H9 (cell line): ENCODE measurements at places on chromosomes 4 and X. TPM values are rescaled to one million over a fixed set of nuclear protein-coding genes. Genes with fewer than 3 reads are reported as not detected.

- H3K27me3 ChIP-seq, result peaks cover 56% of the 10 kb centered on the region
- no peak overlapping the region for H3K27ac ChIP-seq
- peaks cover 12% of the 10 kb centered on the region; the same call in 1 of the 2 replicates for H3K4me1 ChIP-seq
- H3K36me3 ChIP-seq, result no peaks in the 10 kb centered on the region
- peak overlapping the region; percentile 46 for H3K4me3 ChIP-seq
- DNase-seq, result peak; percentile 34
These were observed 17.7 kb upstream of the ZIC3 start for GRCh38 chrX:137548261-137548660.

DNA sequence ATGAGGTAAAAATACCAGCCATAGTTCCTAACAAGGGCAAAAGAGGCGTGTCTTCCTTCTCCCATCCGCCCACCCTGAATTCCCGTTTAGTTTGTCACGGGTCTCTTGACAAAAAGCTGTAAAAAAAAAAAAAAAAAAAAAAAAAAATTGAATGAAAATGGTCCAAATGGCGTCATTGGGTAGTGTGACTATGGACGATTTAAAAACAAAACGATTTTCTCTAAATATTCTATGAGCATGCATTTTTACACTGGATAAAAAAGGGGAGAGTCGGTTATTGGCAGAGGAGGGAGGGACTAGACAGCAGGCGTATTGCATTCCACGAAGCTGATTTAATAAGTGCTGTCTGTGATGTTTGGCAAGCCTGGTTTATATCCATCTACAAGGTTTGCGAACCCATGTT lies at the start of gene FAM133A:
Gene FAM133A (plus strand): TSS at position 338 of the 403 bp plus-strand sequence. CDS start 35,214 bp downstream, outside the sequence.
- no peak within 1 kb of the TSS for H3K27ac ChIP-seq
- peaks cover 4% of the 10 kb centered on the region; the same call in 1 of the 3 replicates for H3K36me3 ChIP-seq
- no peaks in the 10 kb centered on the region for H3K4me1 ChIP-seq
- peak within 1 kb of the TSS; percentile 99 for H3K4me3 ChIP-seq
- no peaks in the 10 kb centered on the region for H3K27me3 ChIP-seq

DNA sequence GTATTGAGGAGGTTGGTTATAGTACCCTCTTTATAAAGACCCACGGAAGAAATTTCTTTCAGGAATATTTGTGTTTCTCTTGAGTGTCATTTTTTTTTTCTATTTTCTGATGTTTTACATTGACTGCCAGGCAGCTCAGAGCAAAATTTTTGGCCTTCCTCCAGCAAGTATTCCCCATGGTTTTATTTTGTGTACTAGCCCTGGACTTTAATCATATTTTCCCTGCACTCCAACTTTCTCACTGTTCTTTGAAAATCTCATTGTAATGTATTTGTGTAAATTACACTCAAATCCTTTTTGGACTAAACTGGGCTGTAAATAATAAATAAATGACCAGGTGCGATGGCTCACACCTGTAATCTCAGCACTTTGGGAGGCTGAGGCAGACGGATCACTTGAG lies 45.6 kb upstream of the USP46 start:
- H3K27ac ChIP-seq, result no peak overlapping the region
- H3K4me1 ChIP-seq, result no peaks in the 10 kb centered on the region
- no peaks in the 10 kb centered on the region for H3K27me3 ChIP-seq
- no peak overlapping the region for H3K4me3 ChIP-seq
- DNase-seq, result no peak

DNA sequence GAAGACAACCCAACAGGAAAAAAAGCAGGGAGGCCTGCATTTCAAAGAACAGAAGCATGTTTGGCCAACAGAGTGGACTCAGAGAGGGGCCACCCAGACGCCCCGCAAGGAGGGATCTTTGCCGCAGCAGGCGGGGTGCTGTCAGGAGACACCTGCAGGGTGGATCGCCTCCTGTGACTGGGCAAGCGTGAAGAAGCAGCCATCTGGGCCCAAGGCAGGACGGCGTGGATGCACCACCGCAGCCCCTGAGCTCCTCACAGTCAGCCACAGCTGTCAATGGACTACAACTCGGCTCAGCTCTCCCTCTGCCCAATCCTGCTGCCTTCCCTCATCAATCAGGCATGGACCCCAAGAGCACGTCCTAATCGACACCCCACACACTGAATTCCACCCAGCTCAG lies 32.0 kb upstream of the MAN2B2 start:
- H3K36me3 ChIP-seq, result no peaks in the 10 kb centered on the region; the same call in 2 of the 3 replicates
- H3K4me3 ChIP-seq, result no peak overlapping the region
- H3K27me3 ChIP-seq, result no peaks in the 10 kb centered on the region
- DNase-seq, result no peak

GRCh38 chr4:15003891-15004738 lies 1.8 kb downstream of the CPEB2 start:
- peak overlapping the region; percentile 75 for H3K4me3 ChIP-seq
- no peak overlapping the region for H3K27ac ChIP-seq
- peak; percentile 38 for DNase-seq
- H3K4me1 ChIP-seq, result no peaks in the 10 kb centered on the region; the same call in 1 of the 2 replicates

DNA sequence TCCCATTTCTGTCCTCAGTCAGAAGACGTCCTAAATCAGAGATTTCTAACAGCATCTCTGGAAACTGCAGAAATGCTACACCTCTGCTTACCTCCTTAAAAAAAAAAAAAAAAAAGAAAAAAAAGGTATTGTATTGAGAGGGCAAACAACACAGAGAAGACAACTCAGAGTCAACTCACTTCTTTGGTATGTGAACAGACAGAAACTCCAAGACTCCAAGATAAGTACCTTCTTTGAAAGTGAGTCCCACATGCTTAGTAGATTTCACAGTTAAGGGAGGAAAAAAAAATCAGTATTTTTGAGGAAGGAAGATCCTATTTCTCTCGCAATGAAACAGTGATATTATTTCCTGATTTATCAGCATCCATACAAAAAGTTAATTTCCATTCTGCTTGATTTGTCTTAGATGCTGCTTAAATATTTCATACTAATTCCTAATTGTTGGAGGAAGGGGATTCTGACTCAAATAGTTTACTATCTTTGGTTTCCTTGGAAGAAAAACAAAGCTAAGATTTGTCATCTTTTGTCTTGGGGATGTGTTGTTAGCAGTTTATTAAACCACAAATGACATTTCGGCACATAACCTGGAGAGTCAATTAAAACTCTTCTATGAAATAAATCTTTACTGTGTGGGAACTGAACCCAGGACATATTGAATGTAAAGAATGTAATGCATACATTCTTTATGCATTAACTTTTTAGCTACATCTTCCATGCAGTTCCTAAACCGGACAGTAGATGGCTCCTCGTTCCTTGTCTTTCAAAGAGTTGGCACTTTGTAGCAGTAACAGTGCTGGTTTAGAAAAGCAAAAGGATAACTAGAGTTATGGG lies 4.7 kb downstream of the RASGEF1B start:
- H3K4me1 ChIP-seq, result no peaks in the 10 kb centered on the region; the same call in 1 of the 2 replicates
- H3K27ac ChIP-seq, result no peak overlapping the region
- H3K27me3 ChIP-seq, result peaks cover 8% of the 10 kb centered on the region; the same call in 1 of the 2 replicates
- peak; percentile 47 for DNase-seq
- H3K36me3 ChIP-seq, result no peaks in the 10 kb centered on the region
- no peak overlapping the region for H3K4me3 ChIP-seq

GRCh38 chr4:119229908-119230687 lies 17.6 kb downstream of the USP53 start:
- no peak overlapping the region for H3K27ac ChIP-seq
- no peak overlapping the region for H3K4me3 ChIP-seq
- no peaks in the 10 kb centered on the region for H3K4me1 ChIP-seq
- no peaks in the 10 kb centered on the region for H3K27me3 ChIP-seq
- H3K36me3 ChIP-seq, result no peaks in the 10 kb centered on the region
- DNase-seq, result no peak

The MGST2 gene
- total RNA-seq, result 6.4 and 6.5 TPM in 2 replicates

The IL3RA gene
- total RNA-seq, result 0.24 TPM in 1 of 2 replicates, not detected in the other

- H3K4me1 ChIP-seq, result no peaks in the 10 kb centered on the region; the same call in 1 of the 2 replicates
- no peaks in the 10 kb centered on the region for H3K36me3 ChIP-seq
- H3K4me3 ChIP-seq, result no peak overlapping the region
- H3K27ac ChIP-seq, result no peak overlapping the region
- H3K27me3 ChIP-seq, result no peaks in the 10 kb centered on the region
These were observed 67.5 kb downstream of the PPEF2 start for GRCh38 chr4:75834772-75835154.

DNA sequence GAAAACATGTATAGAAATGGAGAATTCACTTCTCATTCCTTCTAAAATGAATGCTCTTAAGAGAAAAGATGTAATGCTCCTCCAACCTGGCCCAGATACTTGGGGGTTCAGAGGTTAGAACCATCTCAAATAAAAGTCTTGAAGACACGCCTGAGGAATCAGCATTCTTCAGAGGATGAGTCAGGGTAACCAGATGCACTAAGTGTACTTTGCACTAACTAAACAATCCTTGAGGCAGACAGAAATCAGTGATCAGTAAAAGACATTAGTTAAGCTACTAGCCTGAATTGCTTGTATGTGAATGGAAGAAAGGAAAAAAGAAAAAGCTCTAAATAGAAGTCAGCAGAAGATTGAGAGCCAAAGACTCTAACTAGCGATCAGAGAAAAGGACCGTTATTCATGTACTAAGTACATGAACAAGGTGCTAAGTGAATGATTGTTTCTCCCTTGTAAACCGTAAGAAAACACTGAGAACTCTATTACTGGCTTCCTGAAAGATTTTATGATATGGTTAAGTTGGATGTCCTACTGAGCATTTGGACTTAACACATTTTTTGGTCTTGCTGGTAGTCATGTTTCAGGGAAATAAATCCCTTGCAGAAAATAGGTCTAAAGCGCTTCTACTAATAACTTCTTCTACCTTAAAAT lies 738.3 kb downstream of the STPG2 start:
- no peaks in the 10 kb centered on the region for H3K4me1 ChIP-seq
- no peak for DNase-seq
- no peaks in the 10 kb centered on the region for H3K27me3 ChIP-seq
- peaks cover 4% of the 10 kb centered on the region for H3K36me3 ChIP-seq

The SHROOM4 gene
- 1.9 and 2.1 TPM in 2 replicates for total RNA-seq

The CCDC158 gene
- 0.09 TPM in 1 of 2 replicates, not detected in the other for total RNA-seq

The KDR gene
- total RNA-seq, result 48.2 and 51.4 TPM in 2 replicates

DNA sequence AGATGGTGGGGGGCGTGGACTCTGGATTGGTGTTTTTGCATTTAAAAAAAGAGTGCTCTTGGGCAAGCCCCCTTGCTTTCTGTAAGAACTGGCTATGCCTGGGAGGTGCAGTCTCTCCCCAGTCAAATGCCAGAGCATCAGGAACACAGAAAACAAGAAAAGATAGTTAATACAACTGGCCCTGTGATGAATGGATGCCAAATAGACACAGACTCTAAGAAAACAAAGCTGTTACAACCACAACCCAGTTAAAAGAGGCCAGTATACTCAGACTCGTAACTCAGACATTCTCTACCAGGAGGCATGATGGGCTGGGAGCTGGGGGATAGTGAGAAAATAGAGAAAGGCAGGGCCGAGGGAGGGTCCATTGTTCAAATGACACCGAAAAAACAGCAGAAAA lies 32.5 kb upstream of the C1QTNF7 start:
- H3K36me3 ChIP-seq, result no peaks in the 10 kb centered on the region; the same call in 2 of the 3 replicates
- H3K4me1 ChIP-seq, result no peaks in the 10 kb centered on the region
- DNase-seq, result no peak
- no peak overlapping the region for H3K27ac ChIP-seq

- H3K36me3 ChIP-seq, result peaks cover 5% of the 10 kb centered on the region; the same call in 2 of the 3 replicates
- H3K4me1 ChIP-seq, result no peaks in the 10 kb centered on the region
- no peaks in the 10 kb centered on the region for H3K27me3 ChIP-seq
These were observed 337.3 kb upstream of the DIPK2B start for GRCh38 chrX:45537936-45538335.

The COL4A5 gene
- 49.1 and 51.3 TPM in 2 replicates for total RNA-seq

GRCh38 chr4:126697748-126698147 lies 935.0 kb upstream of the INTU start:
- no peaks in the 10 kb centered on the region for H3K36me3 ChIP-seq
- H3K27ac ChIP-seq, result no peak overlapping the region
- no peaks in the 10 kb centered on the region for H3K4me1 ChIP-seq

GRCh38 chr4:7614350-7614949 lies 179.7 kb upstream of the PSAPL1 start:
- H3K36me3 ChIP-seq, result no peaks in the 10 kb centered on the region
- no peak for DNase-seq
- no peak overlapping the region for H3K27ac ChIP-seq
- H3K27me3 ChIP-seq, result no peaks in the 10 kb centered on the region

- H3K4me1 ChIP-seq, result no peaks in the 10 kb centered on the region
- H3K27me3 ChIP-seq, result no peaks in the 10 kb centered on the region
- no peak for DNase-seq
These were observed 108.8 kb downstream of the GPR143 start for GRCh38 chrX:9656871-9657270.

DNA sequence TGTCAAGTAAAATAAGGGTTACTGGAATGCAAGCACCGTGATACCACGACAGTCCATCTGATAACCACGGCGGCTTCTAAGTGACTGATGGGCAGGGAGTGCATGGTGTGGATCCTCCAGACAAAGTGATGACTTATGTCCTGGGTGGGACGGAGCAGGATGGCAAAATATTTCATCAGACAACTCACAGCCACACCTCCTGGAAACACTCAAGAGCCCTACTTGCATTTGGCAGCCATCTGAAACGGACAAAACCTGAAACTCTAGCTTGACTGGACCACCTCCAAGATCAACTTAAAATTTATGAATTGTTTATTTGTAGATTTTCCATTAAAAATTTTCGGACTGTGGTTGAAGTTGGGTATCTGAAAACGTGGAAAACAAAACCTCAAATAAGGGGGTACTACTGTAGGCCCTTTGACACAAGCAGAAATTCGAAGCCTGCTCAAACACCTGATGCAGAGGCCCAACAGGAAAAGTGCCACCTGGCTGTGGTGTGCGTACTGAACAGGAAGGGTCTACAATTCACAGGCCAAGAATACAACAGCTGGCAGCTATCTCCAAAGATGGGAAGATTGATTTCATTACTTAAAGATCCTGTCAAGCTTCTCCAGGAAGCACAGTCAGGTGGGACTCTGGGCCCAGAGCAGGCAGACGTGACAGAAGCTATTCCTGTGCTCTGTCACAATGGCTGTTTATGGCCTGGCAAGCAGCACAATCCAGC lies 26.0 kb downstream of the LRIT3 start:
- no peaks in the 10 kb centered on the region for H3K27me3 ChIP-seq
- peaks cover 5% of the 10 kb centered on the region; the same call in 1 of the 2 replicates for H3K36me3 ChIP-seq
- H3K4me1 ChIP-seq, result no peaks in the 10 kb centered on the region
- no peak for DNase-seq

- H3K27ac ChIP-seq, result no peak overlapping the region
- no peaks in the 10 kb centered on the region for H3K27me3 ChIP-seq
- DNase-seq, result no peak
- no peaks in the 10 kb centered on the region; the same call in 1 of the 2 replicates for H3K4me1 ChIP-seq
These were observed 656.6 kb downstream of the ANKRD50 start for GRCh38 chr4:124055896-124056295.

DNA sequence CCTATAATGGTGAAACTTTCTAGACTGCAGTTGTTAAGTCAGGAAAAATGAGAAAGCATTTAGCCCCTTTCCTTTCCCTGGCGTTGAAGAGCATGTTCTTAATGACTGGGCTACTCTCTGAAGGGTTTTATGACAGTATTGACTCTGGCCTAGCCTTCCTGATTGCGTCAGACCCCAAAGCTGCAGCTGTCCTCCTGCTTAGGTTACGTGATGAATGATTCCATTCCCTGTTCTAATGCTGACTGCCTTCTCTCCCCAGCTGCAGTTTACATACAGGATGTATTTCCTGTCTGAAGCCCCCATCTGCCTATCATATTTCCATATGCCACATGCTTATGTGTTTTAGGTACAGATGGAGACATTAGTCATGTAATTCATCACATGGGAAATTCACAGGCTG lies 105.8 kb upstream of the EGFL6 start:
- peaks cover 9% of the 10 kb centered on the region for H3K36me3 ChIP-seq
- H3K27me3 ChIP-seq, result no peaks in the 10 kb centered on the region
- DNase-seq, result no peak
- no peaks in the 10 kb centered on the region for H3K4me1 ChIP-seq
- H3K27ac ChIP-seq, result no peak overlapping the region

The EPHA5 gene
- total RNA-seq, result not detected in 2 replicates

The GPRASP2 gene
- total RNA-seq, result 13.9 and 14.2 TPM in 2 replicates
